ENCODE measurements at places on chromosomes 1 and 21. TPM values are rescaled to one million over a fixed set of nuclear protein-coding genes. Genes with fewer than 3 reads are reported as not detected.

Gene NIBAN1
- total RNA-seq, result 2.4 TPM

Gene RIMKLA
- under 0.01 TPM for total RNA-seq

Gene TRIM67
- total RNA-seq, result not detected

Gene TTLL10
- not detected for total RNA-seq

Gene RHD
- 0.13 TPM for total RNA-seq

Gene BROX
- 29.1 TPM for total RNA-seq

Gene REN
- total RNA-seq, result not detected

Gene RBP7
- 0.77 TPM for total RNA-seq

Gene AKNAD1
- under 0.01 TPM for total RNA-seq

Gene FAM72B
- 2.3 TPM for total RNA-seq

Gene MSH4
- total RNA-seq, result 0.13 TPM

Gene FAM89A
- total RNA-seq, result 20.0 TPM

Gene C1orf141
- not detected for total RNA-seq

Gene TLR5
- total RNA-seq, result 0.51 TPM

Gene MFAP2
- 55.3 TPM for total RNA-seq

Gene TMEM39B
- total RNA-seq, result 12.9 TPM

Gene SELL
- 0.13 TPM for total RNA-seq

Gene PTPRC
- not detected for total RNA-seq

Gene GPR61
- not detected for total RNA-seq

Gene TMEM240
- 1.4 TPM for total RNA-seq

Gene LCE6A
- not detected for total RNA-seq

Gene CD34
- total RNA-seq, result 19.8 TPM

Gene INAVA
- total RNA-seq, result not detected

Gene LAMB3
- 3.0 TPM for total RNA-seq

Gene SLC9C2
- not detected for total RNA-seq

Gene LPAR3
- not detected for total RNA-seq

Gene SPRR1A
- not detected for total RNA-seq

All from dermis microvascular lymphatic vessel endothelial cell (primary cell).